Activated CD4-positive, alpha-beta memory T cell treated with anti-CD3 and anti-CD28 coated beads, Interleukin-2, amount 10 ng/mL, durations not matched to agents 7 days and 5 days (primary cell): ENCODE measurements at places on chromosomes 12 and 14. TPM values are rescaled to one million over a fixed set of nuclear protein-coding genes. Genes with fewer than 3 reads are reported as not detected.
A peak's percentile ranks its signal among the peaks of the same experiment; 100 is the strongest.

Gene RPL6
- total RNA-seq, result 911 TPM

- peaks cover 51% of the 10 kb centered on the region for H3K4me1 ChIP-seq
- peak overlapping the region; percentile 5 for H3K27ac ChIP-seq
- no peak overlapping the region for H3K4me3 ChIP-seq
- peaks cover 39% of the 10 kb centered on the region for H3K36me3 ChIP-seq
These were observed 141.9 kb upstream of the PLEKHG7 start for GRCh38 chr12:92560713-92561542.

Gene CLEC9A
- not detected for total RNA-seq

DNA sequence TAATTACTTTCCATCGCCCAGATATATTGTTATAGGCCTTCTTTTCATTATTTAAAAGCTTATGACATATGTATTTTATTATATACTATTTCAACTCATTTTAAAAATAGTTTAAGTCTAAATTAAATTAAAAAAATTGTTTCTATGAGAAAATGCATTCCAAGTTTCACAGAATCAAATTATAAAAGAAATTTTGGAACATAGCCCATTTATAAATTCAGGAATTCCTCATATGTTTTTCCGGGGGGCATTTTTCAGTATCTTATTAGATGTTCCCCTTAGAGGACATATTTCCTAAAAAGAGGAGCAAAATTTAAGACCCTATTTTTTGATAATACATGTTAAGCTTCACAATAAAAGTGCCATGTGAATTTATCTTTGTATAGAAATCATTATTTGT is 119.9 kb upstream of the ATP2B1 start:
- H3K4me1 ChIP-seq, result peaks cover 8% of the 10 kb centered on the region
- H3K27ac ChIP-seq, result no peak overlapping the region
- no peak overlapping the region for H3K4me3 ChIP-seq
- H3K27me3 ChIP-seq, result no peaks in the 10 kb centered on the region
- DNase-seq, result no peak

DNA sequence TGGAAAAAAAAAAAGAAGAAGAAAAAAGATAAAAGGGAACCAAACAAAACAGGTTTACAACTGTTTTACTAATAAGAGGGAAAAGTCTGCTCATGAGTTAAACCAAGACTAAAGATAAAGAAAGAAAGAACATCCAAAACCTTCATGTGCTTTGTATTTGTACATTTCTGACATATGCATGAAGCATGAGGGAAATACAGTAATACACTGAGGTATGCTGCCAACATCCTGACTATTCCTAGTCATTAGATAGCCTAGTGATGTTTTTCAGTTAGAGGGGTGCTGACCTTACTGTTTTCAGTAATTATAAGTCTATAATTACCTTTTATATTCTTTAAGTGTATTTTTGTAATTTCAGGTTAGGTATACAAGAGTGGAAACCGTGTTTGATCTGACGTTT is 793.3 kb downstream of the DIO2 start:
- DNase-seq, result no peak
- H3K4me1 ChIP-seq, result no peaks in the 10 kb centered on the region
- H3K27me3 ChIP-seq, result no peaks in the 10 kb centered on the region
- H3K27ac ChIP-seq, result no peak overlapping the region
